ENCODE measurements at places on chromosomes 2 and 18.
A peak's percentile ranks its signal among the peaks of the same experiment; 100 is the strongest.

GRCh38 chr2:71725836-71726235 lies 272.5 kb downstream of the DYSF start:
- DNase-seq, result no peak

DNA sequence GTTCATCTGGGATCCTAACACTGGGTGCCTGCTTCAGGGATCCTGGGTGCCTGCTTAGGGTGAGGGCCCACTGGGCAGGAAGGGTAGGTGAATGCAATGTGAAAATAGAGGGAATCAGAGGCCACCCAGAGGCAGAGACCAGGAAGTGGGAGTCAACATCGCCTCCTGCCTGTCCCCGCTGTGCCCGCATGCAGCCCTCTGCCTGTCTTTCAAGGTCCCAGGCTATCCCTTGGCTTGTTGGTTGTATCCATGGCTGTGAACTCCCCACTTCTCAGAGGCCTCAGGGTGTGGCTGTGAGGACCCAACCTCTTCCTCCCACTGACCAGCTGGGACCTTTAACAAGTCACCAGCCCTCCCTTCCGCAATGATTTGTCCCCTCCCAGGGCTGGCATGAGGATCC lies 26.5 kb downstream of the PSD4 start:
- no peak for DNase-seq

DNA sequence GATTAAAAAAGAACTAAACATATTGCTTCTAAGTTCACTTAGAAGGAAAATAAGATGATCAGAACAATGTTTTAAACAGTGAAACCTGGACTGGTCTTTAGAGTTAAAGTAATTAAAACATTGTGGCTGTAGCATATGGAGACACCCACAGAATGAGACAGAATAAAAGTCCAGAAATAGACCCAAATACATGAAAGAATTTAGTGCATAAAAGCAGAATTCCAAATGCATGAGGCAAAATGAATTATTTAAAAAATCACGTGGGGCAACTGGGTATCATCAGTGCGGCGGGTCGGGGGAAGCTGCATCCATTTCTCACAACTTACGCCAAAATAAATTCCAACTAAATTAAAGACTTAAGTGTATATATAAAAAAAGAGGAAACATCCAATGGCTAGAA lies 12.1 kb downstream of the RNF149 start:
- peak; percentile 6 for DNase-seq

DNA sequence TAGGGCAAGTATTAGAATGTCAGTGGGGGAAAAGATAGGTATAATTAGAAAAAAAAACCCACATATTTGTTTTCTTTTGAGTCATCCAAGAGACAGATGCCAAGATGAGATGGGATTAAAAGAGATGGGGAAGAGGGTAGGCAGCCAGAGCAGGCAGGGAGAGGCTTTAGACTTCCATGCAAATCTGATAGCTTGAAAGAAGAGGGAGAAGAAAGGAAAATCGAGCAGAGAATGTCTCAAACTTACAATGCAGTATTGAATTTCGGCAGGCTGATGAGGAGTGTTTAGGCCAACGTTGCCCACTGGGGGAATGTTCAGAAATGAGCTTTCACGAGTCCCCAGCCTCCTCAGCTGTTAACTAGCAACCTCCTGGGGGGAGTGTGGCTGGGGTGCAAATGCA lies 91.3 kb downstream of the SPATS2L start:
- peak; percentile 62 for DNase-seq

GRCh38 chr2:190361572-190361971 lies 18.2 kb downstream of the INPP1 start:
- no peak for DNase-seq

DNA sequence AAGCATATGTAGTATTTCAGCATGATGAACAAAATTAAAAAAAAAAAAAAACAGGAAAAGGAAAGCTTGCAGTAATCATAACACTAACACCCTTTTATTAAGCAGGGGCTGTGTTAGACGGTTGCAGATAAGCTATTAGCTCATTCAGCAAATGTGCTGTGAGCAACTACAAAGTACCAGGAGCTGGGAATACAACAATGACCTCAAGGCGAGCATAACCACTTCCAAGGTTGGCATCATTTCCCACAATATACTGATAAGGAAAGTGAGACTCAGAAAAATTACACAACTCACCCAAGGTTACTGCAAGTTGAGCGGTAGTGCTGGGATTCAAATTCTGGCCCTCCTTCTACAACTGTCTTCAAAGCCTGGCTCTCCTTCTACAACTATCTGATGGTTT lies 38.2 kb upstream of the ACTR3 start:
- DNase-seq, result peak; percentile 16

DNA sequence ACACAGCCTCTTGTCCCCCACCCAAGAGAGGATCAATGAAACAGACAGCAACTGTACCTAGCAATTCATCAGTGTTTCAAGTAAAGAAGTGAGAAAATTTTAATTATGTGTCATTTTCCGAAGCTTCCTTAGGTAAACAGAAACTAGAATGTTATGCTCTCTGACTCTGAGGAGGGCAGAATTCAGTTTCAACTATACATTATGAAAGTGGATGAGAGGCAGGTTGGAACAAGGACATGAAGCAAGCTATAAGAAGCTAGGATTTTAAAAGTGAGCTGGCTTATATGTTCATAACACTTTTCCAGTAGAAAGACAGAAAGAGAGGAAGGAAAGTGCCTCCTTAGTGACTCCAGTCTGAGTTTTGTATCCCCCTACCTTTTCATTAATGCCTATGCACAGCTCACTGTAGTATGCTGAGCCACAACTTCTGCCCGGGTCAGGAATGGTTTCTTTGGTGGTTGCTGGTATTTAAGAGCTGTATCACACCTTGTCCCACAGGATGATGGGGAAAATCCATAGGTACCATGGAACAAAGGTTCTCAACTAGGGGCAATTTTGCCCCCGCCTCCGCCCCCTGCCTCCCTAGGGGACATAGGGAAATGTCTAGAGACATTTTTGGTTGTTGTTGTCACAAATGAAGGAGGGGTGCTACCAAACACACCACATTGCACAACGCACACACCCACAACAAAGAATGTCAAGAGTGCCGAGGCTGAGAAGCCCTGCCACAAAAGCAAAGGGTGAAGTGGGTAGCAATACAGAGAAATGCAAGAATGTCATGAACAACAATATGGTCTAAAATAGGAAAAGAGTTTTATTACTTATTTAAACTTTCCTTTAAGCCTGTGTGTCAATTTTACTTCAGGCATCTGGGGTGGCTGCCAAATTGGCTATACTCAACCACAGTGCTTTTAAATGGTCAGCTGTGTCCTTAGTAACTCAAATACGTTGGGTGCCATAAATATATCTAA lies 161.0 kb upstream of the ZFP36L2 start:
- peak; percentile 66 for DNase-seq

GRCh38 chr18:58355243-58355642 lies 273.6 kb downstream of the ALPK2 start:
- DNase-seq, result no peak

- DNase-seq, result no peak
Measured at GRCh38 chr2:143816916-143817315, 687.7 kb downstream of the ARHGAP15 start.

DNA sequence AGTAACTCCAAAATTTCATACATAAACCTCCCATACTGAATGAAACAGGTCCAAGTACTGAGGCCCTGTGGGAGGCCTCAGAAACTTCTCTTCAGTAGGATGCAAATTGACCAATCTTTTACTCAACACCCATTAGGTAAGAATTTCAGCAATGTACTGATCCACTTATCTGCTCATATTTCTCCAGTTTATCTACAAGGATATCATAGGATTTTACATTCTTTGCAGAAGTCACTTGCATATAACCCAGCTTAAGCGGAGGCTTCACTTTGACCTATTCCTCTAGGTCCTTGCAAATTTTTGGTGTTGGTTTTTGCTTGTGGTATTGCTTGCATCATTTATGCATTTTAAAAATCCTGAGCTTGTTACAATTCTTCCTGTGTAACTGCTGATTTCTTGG lies 28.8 kb upstream of the SLC3A1 start:
- DNase-seq, result no peak

GRCh38 chr2:207796585-207797350 lies 27.1 kb upstream of the FZD5 start:
- DNase-seq, result no peak

DNA sequence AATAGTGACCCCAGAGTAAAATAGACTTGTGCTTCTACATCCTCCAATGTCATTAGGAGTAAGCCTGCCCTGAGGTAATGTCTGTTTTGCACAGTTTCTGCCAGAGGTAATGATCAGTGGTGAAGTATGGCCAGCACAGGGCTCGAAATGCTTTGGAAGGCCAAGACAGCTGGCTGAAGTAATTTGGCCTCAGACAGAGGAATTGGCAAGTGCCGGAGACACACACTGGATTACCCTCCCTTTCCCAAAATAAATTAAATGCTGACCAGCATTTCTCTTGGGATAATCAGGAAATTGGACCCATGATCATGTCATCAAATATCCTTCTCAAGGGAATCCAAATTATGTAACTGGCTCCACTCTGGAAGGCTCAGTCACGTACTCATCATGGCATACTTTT lies 379.0 kb upstream of the CHST9 start:
- no peak for DNase-seq

GRCh38 chr2:177533253-177533652 lies 140.7 kb downstream of the AGPS start:
- DNase-seq, result no peak

DNA sequence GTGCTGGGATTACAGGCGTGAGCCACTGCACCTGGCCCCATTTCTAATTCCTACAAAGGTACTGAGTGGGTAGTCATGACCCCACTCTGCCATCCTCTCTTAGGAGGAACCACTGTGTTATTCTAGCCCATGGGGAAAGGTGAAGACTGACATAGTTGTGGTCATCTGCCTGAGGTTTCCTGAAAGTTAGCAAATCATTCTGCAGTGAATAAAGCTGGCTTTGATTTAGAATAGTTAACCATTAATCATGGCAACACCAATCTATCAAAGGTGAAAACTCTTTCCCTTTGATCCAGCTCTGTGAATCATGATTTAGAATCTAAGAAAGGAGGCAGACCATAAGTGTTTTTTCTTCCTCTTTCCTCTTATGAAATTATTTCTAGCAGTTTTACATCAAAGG lies 50.8 kb downstream of the SUMO1 start:
- DNase-seq, result no peak

- no peak for DNase-seq
Measured at GRCh38 chr2:19845323-19845920, 56.4 kb downstream of the TTC32 start.

Measured in astrocyte of the spinal cord (primary cell).